ENCODE measurements at places on chromosomes 16 and 17.

GRCh38 chr17:10112962-10113361 is 85.4 kb downstream of the GAS7 start:
- DNase-seq, result no peak

GRCh38 chr16:12300945-12301500 is 324.5 kb downstream of the SNX29 start:
- DNase-seq, result no peak

DNA sequence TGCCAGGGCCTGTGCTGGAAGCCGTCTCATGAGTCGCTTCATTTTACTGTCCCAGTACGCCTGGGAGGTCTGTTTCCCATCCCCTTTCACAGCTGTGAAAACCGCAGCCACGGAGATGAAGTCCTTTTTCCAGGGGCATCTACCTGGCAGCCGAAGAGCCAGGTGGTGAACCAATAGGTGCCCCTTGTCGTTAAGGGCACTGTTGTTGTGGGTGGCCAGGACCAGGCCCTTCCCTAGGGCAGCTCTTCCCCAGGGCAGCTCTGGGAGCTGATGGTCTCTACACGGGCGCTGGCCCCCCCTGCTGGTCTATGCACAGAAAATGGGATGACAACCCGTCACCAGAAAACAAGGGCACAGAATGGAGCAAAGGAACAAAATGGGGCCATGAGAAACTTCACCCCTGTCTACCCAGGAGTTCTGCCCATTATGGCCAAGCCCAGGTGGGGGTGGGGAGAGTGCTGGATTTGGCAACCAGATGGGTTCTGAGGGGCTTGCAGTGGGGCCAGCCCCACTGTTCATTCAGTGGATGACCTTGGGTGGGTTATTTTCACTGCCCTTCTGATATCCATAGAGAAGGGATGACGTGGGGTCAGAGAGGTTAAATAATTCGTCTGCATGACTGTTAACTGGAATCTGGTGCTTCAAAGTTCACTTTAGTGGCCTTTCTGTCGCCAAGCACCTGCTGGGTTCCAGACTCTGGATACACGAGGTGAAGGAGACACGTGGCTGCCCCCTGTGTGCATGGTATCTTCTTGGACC is 11.5 kb downstream of the RMI2 start:
- no peak for DNase-seq

DNA sequence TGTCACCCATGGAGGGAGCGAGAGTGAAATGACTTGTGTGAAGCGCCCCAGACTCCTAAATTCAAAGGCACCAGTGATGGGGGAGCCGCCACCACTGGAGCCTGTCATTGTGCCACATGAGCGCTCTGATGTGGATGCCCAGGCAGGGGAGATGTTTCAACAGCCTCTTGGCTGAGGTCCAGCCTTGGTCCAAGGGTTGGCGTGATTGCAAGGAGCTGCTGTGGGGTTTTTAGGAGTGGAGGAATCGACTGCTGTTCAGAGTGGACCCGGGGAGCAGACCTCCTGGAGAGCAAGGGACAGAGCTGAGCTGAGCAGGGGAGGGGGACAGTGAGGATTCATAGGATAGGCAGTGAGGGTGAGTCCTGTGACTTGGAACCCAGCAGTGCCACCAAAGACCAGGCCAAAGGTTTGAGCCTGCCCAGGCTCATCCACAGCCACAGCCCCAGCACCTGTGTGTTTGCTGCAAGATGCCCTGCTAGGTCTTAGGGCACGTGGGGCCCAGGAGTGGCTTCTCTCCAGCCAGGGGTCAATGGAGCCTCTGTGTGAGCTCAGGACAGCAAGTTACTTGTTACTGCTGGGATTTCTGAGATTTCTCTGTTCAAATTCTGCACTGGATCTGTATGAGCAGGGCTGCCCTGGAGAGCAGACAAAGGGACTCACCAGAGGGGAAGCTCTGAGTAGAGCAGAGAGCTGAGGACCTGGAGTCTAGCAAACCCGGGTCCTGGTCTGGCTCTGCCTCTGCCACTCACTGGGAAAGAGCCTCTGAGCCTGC is 20.3 kb downstream of the RHBDL3 start:
- DNase-seq, result no peak

DNA sequence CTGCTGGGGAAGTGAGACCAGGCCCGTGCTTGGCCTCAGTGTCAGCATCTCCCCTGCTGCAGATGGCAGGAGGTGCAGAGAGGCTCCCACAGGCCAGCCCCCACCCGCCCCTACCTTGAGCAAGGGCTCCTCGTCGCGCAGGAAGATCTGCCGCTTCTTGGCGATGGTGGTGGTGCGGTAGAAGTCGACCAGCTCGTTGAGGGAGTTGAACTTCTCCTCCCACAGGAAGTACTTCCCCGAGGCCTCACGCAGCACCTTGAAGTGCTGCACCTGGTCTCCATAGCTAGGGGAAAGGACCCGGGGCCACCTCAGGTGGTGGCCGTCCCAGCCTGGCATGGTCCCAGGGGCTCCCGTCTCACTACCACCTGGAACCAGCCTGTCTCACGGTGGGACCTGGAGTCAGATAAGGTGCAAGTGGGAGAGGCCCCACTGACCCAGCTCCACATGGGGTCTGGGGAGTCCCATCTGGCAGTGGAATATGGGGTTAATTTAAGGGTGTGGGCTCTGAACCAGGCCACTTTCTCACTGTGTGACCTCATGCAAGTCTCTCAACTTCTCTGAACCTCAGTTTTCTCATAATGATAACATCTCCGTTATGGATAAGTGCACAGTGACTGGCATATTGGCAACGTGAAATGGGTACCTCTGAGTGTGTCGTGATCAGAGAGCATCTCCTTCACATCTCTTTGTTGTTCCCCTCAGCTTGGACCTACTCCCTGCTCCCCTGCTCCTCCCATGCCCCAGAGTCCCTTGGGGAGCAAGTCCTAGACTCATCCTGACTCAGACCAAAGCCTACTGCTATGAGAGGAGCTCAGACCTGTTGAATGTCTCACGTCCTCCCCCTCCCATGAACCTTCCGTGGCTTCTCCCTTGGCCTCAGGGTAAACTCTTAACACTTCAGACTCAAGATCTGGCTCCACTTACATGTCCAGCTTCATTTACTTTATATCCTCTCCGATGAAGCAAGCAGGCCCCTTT is 19.8 kb upstream of the FAM83G start:
- DNase-seq, result no peak

- no peak for DNase-seq
Observed at GRCh38 chr16:59840169-59840568, 1106.1 kb upstream of the GOT2 start.

DNA sequence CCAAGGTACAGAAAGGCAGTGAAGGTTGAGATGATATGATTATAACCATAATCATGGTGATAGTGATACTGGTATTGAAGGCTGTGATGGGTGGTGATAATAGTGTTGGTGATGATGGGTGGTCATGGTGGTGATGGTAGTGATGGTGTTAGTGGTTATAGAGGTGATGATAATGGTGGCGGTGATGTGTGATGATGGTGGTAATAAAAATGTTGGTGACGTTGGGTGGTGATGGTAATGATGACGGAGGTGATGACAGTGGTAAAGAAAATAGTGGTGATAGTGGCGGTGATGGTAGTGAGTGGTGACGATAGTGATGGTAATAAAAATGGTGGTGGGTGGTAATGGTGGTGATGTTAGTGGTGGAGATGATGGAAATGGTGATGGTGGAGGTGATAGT is 65.1 kb upstream of the KDM8 start:
- no peak for DNase-seq

GRCh38 chr17:60436676-60437075 is 14.4 kb downstream of the CHCT1 start:
- DNase-seq, result no peak

DNA sequence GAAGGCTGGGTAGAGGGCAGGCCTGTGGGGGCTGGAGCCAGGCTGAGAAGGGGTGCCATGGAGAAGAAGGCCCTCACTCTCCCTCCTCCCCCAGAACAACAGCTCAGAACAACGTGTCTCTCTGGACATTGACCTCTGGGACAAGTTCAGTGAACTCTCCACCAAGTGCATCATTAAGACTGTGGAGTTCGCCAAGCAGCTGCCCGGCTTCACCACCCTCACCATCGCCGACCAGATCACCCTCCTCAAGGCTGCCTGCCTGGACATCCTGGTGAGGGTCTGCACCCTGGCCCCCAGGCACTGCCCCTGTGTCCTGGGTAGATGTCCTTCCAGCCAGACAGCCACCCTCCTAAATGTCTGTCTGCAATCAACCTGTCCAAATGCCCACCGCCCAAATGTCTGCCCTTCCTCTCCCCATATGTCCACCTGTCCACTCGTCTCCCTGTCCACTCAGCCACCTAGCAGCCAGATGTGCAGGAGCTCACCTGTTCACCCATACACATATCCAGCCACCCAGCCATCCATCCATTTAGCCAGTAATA is 12.2 kb downstream of the GJD3 start:
- DNase-seq, result no peak

- DNase-seq, result no peak
Observed at GRCh38 chr17:17810084-17810894, 26.5 kb downstream of the SREBF1 start.

DNA sequence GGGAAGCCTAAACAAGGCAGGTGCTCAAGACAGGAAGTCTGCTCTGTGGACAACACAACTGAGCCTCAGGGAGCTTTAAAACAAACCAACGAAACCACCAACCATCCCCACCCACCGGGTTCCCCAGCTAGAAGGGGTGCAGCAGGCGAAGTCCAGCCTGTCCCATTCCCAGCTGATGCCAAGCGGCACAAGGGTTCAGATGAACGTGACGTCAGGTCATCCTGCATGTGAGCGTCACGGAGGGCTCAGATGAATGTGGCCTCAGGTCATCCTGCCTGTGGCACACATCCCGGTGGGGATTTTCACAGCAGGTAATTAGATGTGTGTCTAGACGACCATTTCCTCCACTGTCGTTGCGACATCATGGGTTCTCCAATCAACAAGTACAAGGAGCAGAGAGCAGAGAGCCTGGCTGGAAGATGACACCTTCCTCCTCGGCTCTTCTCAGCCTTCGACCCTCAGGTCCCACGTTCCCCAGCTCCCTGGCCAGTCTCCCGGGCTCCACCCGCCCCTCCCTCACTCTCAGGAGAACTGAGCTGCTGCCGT is 246.5 kb downstream of the FOXL1 start:
- no peak for DNase-seq

- no peak for DNase-seq
Observed at GRCh38 chr17:78644931-78645351, 67.7 kb upstream of the DNAH17 start.

DNA sequence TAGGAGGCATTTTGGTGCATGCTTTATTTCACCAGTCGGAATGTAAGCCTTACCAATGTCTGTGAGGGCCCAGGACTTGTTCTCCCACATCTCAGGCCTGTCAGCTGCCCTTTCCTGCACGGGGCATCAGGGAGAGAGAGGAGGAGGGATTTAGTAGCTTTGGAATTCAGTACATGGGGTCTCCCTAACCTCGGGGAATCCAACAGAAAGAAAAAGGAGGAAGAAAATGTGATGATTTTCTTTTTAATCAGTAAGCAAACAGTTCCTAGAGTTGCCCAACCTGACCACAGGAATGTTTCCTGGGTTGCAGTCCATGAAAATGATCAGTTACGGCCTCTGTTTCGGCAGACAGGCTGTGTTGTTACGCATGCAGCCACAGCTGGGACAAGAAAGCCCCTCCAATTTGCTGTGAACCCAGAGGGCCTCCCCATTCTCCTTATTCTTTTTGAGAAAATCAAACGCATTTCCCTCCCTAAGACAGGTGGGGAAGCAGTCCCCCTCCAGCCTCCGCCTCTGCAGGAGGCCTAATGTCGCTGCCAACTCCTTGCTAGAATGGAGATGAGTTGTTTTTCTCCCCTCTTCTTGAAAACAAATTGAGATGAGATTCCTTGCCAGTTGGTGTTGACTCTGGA is 53.1 kb upstream of the TANGO6 start:
- DNase-seq, result peak; percentile 63

DNA sequence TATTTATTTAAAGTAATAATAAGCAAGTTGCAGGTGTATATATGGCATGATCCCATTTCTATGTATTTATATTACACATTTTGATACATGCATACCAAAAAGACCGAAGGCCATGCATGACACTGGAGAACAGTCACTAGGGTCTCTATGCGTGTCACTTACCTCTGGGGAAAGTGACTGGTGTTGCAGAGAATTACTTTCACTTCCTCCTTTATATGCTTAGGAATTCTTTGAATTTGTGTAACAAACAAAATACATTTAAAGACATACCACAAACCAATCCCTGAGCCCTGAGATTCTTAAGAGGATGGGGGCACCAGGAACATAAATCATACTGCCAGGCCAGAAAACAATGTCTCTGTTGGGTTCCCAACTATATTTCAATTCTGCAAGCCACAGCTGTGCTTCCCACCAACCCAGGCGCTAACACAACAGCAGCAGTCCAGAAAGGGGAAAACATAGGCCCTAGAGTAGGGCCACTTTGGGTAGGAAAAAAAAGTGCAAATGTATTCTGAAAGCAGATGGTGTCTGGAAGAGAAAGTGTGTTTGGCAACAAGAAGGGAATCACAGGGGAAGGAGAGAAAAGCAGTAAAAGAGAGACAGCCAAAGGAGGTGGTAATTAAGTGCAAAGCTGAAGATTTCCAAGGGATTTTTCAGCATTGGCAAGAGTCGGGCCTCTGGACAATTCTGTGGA is 24.5 kb upstream of the HYDIN start:
- no peak for DNase-seq

DNA sequence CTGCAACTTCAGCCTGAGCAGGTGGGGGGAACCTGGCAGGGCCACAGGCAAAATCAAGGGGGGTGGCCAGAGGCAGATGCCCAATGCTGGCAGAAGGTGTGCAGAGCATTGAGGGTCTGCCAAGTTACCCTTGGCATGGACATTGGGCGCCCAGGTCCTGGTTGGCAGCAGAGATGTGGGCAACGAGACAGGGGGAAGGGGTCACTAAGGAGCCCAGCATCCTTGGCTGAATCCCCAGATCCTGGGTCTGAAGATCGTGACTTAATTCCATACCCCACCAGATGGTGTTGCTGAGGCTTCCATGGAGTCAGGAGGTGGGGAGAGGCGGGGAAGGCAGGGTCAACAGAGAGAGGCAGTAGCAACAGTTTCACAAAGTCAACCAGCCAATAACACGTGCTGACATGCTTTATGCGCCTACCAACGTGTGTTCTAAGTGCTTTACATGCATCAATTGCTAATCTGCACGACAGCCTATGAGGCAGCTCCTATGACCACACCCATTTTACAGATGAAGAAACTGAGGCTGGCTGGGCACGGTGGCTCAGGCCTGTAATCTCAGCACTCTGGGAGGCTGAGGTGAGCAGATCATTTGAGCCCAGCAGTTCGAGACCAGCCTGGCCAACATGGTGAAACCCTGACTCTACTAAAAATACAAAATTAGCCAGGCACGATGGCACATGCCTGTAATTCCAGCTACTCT is 83.3 kb downstream of the GSG1L start:
- DNase-seq, result no peak
